Psoas muscle (tissue), 8 donors: ENCODE measurements at places on chromosomes 7 and 10. TPM values are rescaled to one million over a fixed set of nuclear protein-coding genes. Genes with fewer than 3 reads are reported as not detected.

Gene AFAP1L2
- total RNA-seq: 3.6 TPM

Gene FLNC
- total RNA-seq: 6,311 TPM

DNA sequence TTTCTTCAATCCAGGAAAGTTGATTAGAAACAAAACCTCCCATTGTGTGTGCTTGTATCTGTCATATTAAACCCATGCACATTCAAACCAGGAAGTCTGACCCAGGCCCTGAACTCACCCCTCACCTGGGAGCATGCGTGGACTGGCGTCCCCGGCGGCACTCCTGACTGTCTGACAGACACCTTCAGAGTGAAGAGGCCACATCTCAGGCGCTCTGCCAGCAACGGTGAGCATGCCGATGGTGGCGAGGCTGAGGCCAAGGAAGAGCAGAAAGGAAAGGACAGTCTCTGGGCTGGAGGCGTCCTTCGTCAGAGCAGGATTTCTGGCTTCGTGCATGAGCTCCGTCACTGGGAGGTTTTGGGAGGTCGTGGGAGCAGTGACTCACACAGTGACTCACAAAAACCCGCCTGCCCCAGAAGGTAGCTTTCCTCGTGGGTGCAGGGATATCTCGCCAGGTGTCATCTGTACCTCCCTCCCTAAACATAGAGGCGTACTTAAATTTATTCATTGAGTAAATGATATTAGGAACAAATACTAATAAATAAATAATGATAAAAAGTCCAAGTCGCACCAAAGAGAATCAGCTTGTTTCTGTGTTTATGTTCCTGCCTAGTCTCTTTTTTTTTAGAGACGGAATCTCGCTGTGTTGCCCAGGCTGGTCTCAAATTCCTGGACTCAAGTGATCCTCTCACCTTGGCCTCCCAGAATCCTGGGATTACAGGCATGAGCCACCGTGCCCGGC, 13.5 kb downstream of the IQCE start:
- no peak for DNase-seq

Gene IDI1
- 49.3 TPM for total RNA-seq

DNA sequence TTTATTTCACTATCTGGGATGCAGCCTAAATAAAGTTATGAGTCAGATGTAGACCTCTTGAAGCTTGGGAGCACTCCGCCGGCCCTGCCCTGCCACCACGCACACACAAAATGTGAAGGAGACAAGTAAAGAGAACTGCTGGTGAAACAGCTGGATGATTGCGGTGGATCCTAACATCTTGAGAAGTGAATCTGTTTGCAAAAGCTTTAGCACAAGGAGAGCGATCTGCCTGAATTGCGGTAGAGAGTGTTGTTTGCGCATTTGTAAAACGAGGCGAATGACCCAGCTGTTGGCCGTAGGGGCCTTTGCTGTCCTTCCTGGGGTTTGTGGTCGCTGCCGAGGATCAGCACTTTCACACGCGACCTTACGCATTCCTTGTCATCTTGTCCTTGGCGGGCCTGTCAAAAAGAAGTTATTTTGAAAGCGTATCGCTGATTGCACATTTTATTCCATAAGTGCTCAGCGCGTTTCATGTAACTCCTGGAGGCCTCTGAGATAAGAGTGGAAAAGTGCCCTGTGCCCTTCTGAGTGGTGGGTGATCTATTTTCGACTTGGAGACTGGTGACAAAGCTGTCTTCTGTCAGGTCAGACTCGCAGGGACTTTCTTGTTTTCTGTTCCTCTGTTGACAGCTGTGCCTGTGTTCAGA, 40.8 kb downstream of the RBM20 start:
- peak; percentile 43 for DNase-seq

DNA sequence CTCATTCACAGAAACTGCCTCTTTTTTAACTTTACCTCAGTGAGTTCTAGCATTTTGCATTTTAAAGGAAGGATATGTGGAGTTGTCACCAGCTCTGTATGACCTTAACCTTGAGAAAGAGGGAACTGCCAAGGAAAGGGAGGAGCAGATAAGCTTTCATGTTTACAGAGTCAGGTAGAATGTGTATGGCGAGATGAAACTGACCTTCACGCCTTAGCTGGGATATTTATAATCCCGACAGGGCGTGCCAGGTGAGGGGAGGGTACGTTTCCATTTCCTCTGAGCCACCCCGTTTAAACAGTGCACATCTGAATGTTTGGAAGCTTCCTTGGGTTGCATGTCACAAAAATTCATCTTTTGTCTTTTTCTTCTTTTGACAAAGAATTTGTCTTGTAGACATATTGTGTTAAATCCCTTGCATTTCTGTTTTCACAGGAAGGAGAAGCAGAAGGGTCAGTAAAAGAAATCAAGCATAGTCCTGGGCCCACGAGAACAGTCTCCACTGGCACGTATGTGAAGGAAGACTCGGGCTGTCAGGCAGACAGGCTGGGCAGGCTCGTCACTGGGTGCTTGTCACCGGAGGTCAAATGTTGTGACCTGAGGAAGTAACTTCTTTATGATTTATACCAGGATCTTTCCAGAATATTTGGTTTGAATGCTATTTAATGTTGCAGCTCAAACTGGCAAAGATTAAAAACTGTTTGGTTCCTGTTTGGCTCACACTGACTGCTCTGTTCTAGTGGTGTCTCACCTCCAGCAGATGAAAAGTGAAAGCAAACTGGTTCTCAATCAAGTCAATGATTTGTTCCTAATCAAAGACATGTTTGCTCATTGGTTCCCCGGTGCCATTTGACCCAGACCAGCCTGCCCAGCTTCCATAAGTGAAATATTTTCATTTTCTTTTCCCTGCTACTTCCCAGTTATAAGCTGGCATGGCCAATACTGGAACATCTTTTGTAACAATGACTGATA, 16.2 kb downstream of the OPTN start:
- no peak for DNase-seq

DNA sequence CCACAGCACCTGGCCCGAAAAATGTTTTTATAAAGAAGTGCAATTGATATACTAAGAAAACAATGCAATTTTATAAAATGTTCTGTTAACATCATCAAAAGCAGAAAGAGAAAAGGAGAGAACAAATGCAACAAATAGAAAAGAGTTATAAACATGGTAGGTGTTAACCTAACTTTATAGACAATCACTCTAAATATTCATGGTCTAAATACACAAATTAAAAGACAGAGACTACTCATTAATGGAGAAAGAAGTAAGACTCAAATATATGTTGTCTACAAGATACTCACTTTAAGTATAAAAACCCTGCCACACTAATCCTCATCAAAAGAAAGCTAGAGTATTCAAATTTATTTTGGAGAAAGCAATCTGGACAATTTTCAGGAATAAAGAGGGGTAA, 425.3 kb upstream of the ANKRD30A start:
- DNase-seq: no peak

GRCh38 chr7:143434660-143435059, 8.6 kb upstream of the TAS2R60 start:
- peak; percentile 39 for DNase-seq
